ENCODE measurements at places on chromosomes 11 and 22. TPM values are rescaled to one million over a fixed set of nuclear protein-coding genes. Genes with fewer than 3 reads are reported as not detected.

DNA sequence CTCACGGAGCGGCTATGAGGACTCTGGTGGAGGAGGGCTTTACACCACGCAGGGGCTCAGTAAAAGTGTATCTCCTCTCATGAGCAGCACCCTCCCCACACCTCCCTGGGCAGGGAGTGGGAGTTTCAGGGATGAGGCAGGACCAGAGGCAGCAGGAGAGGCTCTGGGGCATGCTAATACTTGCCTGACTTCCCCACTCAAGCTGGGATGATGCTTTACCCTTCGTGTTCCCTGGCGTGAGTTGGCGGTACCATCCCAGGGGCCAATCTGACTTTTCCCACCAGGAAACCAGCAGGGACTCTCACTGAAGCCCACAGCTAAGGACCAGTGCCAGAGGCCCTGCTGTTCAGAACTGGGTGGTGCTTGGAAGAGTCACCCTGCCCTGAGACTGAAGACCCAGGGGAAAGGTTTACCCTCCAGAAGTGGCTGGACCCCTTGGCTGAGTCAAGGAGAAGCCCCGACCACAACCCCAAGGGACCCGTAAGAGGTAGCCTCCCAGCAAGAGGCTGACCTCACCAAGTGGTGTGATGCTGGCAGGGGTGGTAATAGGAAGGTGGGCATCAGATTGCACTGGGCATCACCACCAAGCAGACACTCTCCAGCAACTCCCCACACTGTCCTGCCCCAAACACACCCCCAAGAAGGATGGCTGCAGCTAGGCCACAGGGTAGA lies 65.6 kb downstream of the THAP12 start:
- no peak overlapping the region for H3K27ac ChIP-seq
- H3K27me3 ChIP-seq = no peaks in the 10 kb centered on the region

DNA sequence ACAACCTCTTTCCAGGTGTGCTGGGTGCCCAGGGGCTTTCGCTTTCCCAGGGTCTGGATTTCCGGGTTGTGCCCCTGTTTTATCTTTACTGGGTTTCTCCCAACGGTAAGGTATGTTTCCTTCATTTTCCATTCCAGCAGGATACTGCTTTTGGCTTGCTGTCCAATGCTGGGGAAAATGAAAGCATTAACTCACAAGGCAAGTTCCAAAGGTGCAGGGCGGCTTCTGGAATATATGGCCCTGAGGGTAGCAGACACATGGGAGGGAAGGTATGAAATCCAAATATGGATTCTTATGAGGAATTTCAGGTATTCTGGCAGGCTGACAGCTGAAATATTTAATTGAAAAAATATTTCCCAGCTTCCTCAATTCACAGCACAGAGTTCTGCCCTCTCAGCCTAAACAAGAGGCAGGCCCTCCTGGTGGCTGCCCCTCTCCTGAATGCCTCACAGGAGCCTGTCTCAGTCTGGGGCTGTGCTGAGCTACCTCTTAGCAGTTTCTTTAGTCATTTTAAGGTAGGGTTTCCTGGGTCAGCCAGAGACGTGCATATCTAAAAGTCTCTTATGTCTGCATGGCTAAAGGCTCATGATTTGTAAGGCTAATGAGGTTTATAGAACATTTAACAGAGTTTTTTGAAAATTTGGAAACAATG lies 318.6 kb upstream of the B3GAT1 start:
- no peak for DNase-seq
- no peaks in the 10 kb centered on the region for H3K36me3 ChIP-seq
- H3K27me3 ChIP-seq = peaks cover 38% of the 10 kb centered on the region
- no peak overlapping the region for H3K4me3 ChIP-seq
- no peaks in the 10 kb centered on the region for H3K4me1 ChIP-seq

DNA sequence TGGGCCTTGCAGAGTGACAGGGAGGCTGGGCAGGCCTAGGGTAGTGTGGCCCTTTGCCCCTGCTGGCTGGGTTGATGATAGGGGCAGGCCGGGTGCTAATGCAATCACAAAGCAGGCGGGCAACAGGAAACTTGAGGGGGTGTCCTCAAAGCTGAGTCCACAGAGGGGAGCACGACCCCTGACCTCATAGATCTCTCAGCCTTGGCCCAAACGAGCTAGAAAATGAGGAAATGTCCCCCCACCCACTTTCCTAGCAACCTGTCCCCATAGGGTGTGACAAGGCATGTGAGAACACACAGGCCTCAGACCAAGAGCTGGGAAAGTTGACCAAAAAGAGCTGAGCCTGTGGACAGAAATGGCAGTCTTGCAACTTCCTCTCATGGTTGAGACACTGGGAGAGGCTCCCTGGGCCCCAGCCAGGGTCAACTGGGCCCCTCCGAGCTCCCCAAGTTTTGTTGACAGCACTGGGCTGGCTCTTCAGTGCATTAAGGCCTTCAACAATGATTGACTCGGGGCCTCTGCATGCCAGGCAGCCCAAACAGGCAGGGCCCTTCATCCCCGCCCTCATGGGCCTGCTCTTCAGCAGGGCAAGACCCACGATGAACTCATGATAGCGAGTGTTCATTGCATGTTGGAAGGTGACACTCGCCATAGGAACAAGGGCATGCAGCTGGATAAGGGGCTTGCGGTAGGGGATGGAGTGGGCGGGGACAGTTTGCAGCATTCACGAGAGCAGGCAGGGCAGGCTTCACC lies 9.8 kb upstream of the SPI1 start:
- H3K4me3 ChIP-seq = no peak overlapping the region
- H3K36me3 ChIP-seq = no peaks in the 10 kb centered on the region
- H3K27ac ChIP-seq = no peak overlapping the region
- peaks cover 42% of the 10 kb centered on the region for H3K4me1 ChIP-seq
- DNase-seq = no peak

GRCh38 chr22:38657045-38657909 lies 839 bp downstream of the CBY1 start:
- H3K27me3 ChIP-seq = no peaks in the 10 kb centered on the region
- peak overlapping the region; percentile 93 for H3K27ac ChIP-seq
- DNase-seq = peak; percentile 18
- peak overlapping the region; percentile 93 for H3K4me3 ChIP-seq

DNA sequence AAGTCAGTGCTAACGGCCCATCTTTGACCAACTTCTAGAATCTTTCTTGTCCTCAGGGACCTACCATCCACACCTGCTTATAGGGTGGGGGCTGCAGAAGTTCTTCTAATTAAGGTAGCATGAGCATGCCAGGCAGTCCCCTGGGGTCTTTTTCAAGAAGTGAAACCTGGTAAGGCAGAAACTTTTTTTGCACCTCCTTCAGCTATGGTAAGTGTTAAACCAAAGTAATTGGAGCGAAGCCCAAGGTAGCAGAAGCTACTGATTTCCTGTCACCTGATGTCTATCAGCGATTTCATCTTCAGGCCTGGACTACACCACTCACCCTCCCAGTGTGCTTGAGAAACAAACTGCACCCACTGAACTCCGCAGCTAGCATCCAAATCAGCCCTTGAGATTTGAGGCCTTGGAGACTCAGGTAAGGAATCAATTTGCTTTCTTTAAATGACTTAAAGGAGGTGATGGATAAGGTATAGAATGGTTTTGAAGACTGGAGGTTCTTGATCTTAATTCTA lies at the start of gene MS4A1:
MS4A1 (plus strand) TSS at position 317 of the 512 bp plus-strand sequence. CDS start 6,528 bp downstream, outside the sequence.
- no peak for DNase-seq
- H3K4me1 ChIP-seq = peaks cover 6% of the 10 kb centered on the region
- no peaks in the 10 kb centered on the region for H3K36me3 ChIP-seq
- no peaks in the 10 kb centered on the region for H3K27me3 ChIP-seq
- no peak within 1 kb of the TSS for H3K4me3 ChIP-seq
- peak within 1 kb of the TSS; percentile 60 for H3K27ac ChIP-seq

DNA sequence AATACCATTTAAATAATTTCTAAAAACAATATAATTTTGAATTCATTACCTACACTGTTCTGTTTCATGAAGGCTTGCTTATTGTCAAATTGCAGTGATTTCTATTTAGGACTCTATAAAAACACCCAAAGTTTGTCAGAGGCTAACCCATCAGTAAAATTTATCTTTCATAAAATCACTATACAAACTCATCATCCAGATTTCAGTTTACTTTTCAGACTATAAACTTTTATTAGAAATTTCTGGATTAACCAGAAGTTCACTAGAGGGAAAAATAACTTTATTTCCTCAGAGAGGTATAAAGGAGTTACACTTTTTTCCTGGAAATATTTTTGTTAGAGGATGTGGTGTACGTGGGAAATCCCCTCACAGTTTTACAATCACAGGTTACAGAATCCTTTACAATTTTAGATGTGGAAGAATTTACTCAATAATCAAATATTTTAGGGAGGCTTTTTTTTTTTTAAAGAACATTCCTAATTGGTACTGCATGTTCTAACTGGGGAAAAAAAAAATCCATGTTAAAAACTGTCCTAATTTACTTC lies 176.7 kb downstream of the SWAP70 start:
- peaks cover 17% of the 10 kb centered on the region for H3K4me1 ChIP-seq
- no peak overlapping the region for H3K27ac ChIP-seq
- no peak overlapping the region for H3K4me3 ChIP-seq
- no peaks in the 10 kb centered on the region for H3K27me3 ChIP-seq

DNA sequence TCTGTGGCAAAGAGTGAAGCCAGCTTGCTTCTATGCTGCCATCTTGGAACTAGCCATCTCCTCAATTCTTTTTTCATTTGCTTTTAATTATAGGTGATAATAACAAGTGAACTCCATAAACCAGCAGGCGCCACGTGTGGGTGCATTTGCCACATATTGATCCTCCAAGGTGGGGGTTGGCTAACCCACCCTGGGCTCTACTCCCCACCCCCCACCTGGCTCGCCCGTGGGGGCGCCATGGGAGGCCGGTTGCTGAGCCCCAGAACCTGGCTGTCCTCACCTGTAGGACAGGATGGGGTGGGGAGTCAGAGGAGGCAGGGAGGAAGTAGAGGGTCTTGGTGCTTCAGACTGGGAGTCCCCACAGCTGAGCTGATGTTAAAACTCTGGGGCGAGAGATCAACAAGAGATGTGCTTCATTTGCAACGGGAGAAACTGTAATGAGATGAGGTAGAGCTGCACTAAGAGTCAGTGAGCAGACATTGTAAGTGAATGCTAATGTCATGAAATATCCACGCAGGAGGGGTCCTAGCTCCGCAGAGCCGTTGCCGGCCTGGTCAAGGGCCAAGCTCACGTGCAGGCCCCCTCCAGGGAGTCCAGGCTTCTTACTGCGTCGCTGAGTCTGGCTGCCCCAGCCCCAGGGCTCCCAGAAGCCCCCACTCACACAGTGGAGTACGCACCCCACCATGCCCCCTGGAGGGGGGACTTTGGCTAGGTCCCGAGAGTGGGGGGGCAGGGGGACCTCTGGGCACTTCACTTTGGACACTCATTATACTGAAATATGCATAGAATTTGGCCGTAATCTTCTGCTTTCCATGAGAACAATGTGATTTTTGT lies 59.4 kb downstream of the BRD1 start:
- no peak overlapping the region for H3K4me3 ChIP-seq
- no peaks in the 10 kb centered on the region for H3K27me3 ChIP-seq
- no peak for DNase-seq
- peaks cover 5% of the 10 kb centered on the region for H3K4me1 ChIP-seq
- H3K36me3 ChIP-seq = no peaks in the 10 kb centered on the region
- no peak overlapping the region for H3K27ac ChIP-seq

GRCh38 chr11:110782616-110783015 lies 70.4 kb upstream of the ARHGAP20 start:
- H3K36me3 ChIP-seq = no peaks in the 10 kb centered on the region
- no peak overlapping the region for H3K27ac ChIP-seq
- no peaks in the 10 kb centered on the region for H3K4me1 ChIP-seq

DNA sequence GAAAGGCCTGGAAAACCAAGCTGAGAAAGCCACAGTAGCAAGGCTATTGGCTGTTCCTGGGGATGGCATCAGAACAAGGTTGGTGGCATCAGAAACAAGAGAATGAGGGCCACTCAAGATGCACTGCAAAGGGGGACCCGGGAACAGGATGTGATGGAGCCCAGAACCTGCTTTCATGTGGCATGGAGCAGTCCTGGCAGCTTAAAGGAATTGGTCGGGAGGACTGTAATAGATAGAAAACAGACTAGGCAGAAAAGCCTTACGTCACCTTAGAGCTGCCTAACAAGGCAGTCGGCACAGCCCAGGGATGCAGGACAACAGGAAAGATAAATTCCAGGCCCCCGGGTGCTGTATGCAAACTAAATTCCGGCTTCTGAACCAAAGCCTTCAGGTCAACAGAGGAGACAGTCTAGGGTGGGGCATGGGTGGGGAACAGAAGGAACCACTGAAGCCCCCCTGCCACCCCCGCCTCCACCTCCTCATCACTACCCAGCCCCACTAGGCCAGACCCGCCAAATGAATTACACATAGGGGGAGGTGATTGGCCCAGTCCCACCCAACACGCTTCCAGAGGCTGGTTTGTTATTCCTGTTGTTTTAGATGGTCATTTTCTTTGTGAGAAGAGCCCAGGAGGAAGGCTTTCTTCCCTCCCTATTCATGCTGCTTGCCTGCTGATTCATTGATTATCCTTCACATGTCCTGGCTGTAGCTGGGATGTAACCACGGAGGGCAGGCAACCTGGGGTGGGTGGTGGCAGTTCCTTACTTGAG lies 25.7 kb upstream of the LRRC55 start:
- no peak overlapping the region for H3K27ac ChIP-seq
- no peak overlapping the region for H3K4me3 ChIP-seq

DNA sequence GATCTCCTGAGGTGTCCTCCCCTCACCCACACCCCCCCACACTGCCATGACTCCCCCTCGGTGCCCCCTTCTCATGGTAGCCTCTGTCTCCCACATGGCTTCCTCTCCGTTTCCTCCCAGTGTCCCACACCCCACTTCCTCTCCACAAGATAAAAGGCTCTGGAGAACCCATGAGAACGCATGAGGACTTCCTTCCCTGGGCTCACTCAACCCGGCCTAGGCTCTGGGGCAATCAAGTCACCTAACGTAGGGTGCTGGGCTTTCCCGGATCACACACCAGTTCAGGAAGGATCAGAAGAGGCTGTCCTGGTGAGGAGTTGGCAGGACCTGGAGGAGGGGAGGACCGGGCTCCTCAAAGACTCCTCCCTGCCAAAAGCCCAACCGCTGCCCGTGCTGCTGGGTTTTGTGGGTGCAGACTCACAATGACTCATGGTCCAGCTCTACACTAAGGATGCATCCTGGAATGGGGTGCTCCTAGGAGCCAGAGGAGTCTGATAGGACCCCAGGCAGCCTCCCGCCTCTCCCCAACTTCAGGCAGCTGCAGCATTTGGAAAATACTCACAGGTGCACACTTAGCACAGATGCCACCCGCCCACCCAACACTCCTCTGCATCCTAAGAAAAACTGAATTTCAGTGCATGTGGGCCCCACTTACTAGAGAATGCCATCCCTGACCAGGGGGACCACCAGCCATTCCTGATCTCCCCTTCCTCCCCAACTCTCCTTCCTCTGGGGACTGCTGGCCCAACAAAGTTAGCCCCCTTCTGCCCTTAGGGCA lies 21.0 kb downstream of the SLC22A12 start:
- H3K4me3 ChIP-seq = no peak overlapping the region
- H3K36me3 ChIP-seq = no peaks in the 10 kb centered on the region
- no peak for DNase-seq
- no peaks in the 10 kb centered on the region for H3K27me3 ChIP-seq

Gene HSCB
- 11.9 TPM for total RNA-seq

Gene FOLR1
- total RNA-seq = 0.25 TPM

Gene SLC22A12
- total RNA-seq = not detected

Gene AQP11
- 0.28 TPM for total RNA-seq

Gene PRR33
- total RNA-seq = not detected
